CD8-positive, alpha-beta memory T cell (primary cell): ENCODE measurements at places on chromosomes 1 and 21. TPM values are rescaled to one million over a fixed set of nuclear protein-coding genes. Genes with fewer than 3 reads are reported as not detected.

Gene UBL4B
- total RNA-seq: not detected

Gene KCNJ6
- not detected for total RNA-seq

Gene SHE
- not detected for total RNA-seq

Gene PIGM
- 6.9 TPM for total RNA-seq

Gene CLEC20A
- not detected for total RNA-seq

Gene KRTAP10-8
- not detected for total RNA-seq

Gene RIIAD1
- total RNA-seq: not detected

Gene TRPM2
- 2.6 TPM for total RNA-seq

Gene DNAJC8
- total RNA-seq: 104 TPM

Gene MRPL20
- 206 TPM for total RNA-seq

Gene ALG14
- total RNA-seq: 4.6 TPM

Gene KAZN
- 0.35 TPM for total RNA-seq

Gene RORC
- 1.3 TPM for total RNA-seq

Gene AMY2A
- not detected for total RNA-seq
